Progenitor cell of endocrine pancreas (in vitro differentiated cells): ENCODE measurements at places on chromosomes 7 and 10.
A peak's percentile ranks its signal among the peaks of the same experiment; 100 is the strongest.

DNA sequence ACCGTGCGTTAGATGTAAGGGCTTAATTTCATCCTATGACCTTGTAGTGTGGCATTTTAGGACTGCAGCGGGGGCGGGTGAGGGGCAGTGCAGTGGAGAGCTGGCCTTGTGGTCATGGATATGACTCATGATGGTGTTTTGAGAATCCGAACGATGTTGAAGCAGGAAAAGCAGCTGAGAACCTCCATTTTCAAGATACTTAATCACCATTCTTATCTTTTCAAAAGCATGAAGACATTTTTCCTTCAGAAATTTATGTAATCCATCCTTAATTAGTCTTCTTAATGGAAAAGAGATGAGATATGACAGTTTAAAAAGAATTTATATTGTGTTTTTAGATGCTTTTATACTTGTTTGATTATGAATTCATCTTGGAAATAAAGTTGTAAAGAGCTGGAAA is 9.6 kb downstream of the ATP5F1C start:
- no peak for DNase-seq
- H3K27ac ChIP-seq = no peak overlapping the region
- H3K36me3 ChIP-seq = peaks cover 27% of the 10 kb centered on the region
- H3K27me3 ChIP-seq = no peaks in the 10 kb centered on the region
- H3K4me1 ChIP-seq = peaks cover 25% of the 10 kb centered on the region

DNA sequence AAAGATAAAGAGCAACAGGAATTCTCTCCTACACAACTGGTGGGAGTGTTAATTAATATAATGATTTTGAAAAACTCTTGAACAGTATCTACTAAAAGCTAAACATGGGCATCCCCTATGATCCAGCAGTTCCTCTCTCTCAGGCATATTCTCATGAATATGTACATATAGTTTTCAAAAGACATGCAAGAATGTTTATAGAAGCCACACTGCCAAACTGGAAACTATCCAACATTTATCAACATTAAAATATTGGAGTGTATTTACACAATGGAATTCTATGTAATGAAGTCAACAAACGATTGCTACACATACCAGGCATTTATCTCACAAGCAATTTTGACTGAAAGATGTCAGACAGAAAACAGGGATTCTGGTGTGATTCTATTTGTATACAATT is 404.5 kb upstream of the ANKRD30A start:
- H3K4me3 ChIP-seq = no peak overlapping the region
- H3K27me3 ChIP-seq = peaks cover 4% of the 10 kb centered on the region
- DNase-seq = no peak

GRCh38 chr10:122164023-122164601 is 107.0 kb upstream of the BTBD16 start:
- no peaks in the 10 kb centered on the region for H3K36me3 ChIP-seq
- DNase-seq = peak; percentile 23
- H3K27ac ChIP-seq = peak overlapping the region; percentile 82
- peaks cover 43% of the 10 kb centered on the region for H3K4me1 ChIP-seq
- no peaks in the 10 kb centered on the region for H3K27me3 ChIP-seq
- H3K4me3 ChIP-seq = peak overlapping the region; percentile 81

GRCh38 chr10:78432583-78432982 is 398.9 kb downstream of the RPS24 start:
- H3K4me1 ChIP-seq = peaks cover 16% of the 10 kb centered on the region
- no peak overlapping the region for H3K27ac ChIP-seq
- H3K4me3 ChIP-seq = no peak overlapping the region
- H3K36me3 ChIP-seq = no peaks in the 10 kb centered on the region

DNA sequence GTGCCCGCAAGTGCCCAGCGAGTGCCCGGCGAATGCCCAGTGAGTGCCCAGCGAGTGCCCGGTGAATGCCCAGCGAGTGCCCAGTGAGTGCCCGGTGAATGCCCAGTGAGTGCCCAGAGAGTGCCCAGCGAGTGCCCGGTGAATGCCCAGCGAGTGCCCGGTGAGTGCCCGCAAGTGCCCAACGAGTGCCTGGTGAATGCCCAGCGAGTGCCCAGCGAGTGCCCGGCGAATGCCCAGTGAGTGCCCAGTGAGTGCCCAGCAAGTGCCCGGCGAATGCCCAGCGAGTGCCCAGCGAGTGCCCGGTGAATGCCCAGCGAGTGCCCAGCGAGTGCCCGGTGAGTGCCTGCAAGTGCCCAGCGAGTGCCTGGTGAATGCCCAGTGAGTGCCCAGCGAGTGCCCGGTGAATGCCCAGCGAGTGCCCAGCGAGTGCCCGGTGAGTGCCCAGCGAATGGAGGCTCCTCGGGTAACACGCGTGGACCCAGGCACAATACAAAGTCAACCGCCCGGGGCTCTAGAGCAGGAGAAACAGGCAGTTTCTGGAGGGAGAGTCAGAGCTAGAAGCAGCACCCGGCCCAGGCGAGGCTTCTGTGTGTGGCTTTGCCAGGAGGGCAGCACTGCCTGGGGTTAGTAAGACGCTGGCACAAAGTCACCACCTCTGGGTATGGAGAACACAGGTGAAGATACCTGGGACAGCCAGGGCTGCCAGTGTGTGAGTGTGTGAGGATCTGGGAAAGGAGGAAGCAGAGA is 38.2 kb upstream of the CFAP46 start:
- H3K27me3 ChIP-seq = peaks cover 38% of the 10 kb centered on the region
- no peak overlapping the region for H3K27ac ChIP-seq
- DNase-seq = no peak
- no peaks in the 10 kb centered on the region for H3K4me1 ChIP-seq

- peaks cover 19% of the 10 kb centered on the region for H3K36me3 ChIP-seq
- DNase-seq = no peak
- H3K4me3 ChIP-seq = peak overlapping the region; percentile 47
- H3K27ac ChIP-seq = peak overlapping the region; percentile 90
Measured at GRCh38 chr7:95421000-95421846, 13.6 kb downstream of the PON2 start.
